ENCODE measurements at places on chromosomes 12 and 14.

- no peak for DNase-seq
These were observed 218.2 kb downstream of the RPL10L start for GRCh38 chr14:46433381-46433780.

- DNase-seq = no peak
These were observed 198.7 kb upstream of the PLEKHG7 start for GRCh38 chr12:92503971-92504593.

GRCh38 chr14:57388067-57388466 is 2.3 kb upstream of the NAA30 start:
- DNase-seq = no peak

GRCh38 chr12:5587711-5588121 is 155.8 kb downstream of the NTF3 start:
- no peak for DNase-seq

GRCh38 chr14:67228325-67228984 is 12.8 kb upstream of the PALS1 start:
- no peak for DNase-seq

- DNase-seq = no peak
These were observed 412.6 kb upstream of the SOX5 start for GRCh38 chr12:24361877-24362580.

GRCh38 chr12:38761636-38762342 is 143.6 kb downstream of the CPNE8 start:
- no peak for DNase-seq
